ENCODE measurements at places on chromosomes 12 and 14. TPM values are rescaled to one million over a fixed set of nuclear protein-coding genes. Genes with fewer than 3 reads are reported as not detected.

DNA sequence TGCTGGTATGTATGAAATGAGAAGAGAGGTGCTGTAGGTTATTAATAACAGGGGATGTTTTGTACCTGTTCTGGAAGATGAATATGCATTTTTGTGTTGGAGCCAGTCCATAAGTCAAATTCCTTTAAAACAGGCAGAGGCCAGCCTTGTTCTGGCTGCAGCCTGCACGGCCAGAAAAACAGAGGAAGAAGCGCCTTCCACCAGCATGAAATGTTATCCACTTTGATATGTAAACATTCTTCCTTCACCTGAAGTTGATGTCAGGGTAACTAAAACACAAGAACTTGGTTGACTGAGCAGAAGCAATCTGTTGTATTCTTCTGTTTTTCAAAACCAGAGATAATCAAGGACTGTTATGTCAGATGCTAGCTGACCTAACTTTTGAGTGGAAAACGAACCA is 237.9 kb upstream of the PLEKHG7 start:
- no peak for DNase-seq

DNA sequence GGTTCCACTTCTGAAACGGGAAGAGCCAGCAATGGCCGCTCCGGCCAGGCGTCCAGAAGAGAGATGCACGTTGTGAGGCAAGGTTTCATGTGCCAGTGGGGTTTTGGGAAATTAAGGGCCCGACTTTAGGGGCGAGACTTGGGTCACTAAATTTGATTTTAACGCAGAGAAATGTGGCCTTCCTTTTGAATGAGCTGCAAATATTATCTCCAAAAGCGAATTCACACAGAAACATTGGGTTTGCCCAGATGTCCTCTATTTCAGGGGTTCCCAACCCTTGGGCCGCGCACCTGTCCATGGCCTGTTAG is 2.3 kb upstream of the RNASE4 start:
- DNase-seq = no peak

The KCNC2 gene
- 98.6 TPM for total RNA-seq

The TMBIM4 gene
- total RNA-seq = 39.6 TPM

The HCFC2 gene
- 29.5 TPM for total RNA-seq

GRCh38 chr12:16348435-16349130 is 1.1 kb downstream of the MGST1 start:
- DNase-seq = no peak

DNA sequence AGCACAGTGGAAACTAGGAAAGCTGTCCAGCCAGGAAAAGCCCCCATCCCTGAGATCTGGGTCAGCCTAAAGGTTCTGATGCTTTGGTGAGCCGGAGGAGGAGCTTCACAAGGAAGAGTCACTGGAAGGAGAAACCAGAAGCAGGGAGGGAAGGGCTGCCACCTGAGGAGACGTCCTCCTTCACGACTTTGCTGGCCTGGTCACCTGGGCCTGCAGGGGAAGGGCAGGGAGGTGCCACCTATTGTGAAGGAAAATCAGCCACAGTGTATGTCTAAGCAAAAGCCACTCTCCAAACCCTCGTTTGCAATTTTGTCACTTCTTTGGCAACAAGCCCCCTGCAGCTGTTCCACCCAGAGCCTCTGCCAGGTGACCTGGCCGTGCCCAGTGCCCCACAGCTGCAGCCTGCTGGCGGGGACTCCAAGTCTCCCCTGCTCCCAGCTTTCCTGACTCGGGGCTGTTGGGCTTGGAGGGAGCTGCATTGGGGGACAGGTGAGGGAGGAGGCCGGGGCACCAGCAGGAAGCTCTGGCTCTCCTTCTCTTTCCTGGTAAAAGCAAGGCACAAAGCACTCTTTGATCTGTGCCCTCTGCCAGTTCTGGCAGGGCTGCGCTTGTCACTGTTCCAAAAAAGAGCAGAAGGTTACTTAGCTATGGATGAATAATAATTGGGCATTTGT is 120.9 kb upstream of the BCL2L14 start:
- DNase-seq = no peak
